ENCODE measurements at places on chromosomes 7 and 10.

DNA sequence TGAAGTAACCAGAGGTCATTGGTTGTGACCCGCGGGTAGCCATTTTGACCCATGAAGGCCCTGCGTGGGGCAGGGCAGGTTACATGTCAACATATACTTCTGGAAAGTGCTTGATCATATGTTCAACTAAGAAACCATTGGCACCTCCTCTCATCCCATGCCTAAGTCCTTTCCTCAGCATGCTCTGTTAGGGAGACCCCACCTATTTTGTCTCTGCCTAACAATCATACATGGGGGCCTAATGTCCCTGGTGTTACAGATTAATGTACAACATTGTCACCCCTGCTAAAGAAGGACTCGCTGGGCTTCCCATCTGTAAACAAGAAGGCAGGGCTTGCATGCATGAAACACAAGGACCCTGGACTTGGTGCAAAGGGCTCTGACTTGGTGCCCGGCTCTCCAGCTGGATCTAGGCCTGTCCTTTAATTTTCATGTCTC lies 133.7 kb upstream of the TNS3 start:
- DNase-seq, result no peak

DNA sequence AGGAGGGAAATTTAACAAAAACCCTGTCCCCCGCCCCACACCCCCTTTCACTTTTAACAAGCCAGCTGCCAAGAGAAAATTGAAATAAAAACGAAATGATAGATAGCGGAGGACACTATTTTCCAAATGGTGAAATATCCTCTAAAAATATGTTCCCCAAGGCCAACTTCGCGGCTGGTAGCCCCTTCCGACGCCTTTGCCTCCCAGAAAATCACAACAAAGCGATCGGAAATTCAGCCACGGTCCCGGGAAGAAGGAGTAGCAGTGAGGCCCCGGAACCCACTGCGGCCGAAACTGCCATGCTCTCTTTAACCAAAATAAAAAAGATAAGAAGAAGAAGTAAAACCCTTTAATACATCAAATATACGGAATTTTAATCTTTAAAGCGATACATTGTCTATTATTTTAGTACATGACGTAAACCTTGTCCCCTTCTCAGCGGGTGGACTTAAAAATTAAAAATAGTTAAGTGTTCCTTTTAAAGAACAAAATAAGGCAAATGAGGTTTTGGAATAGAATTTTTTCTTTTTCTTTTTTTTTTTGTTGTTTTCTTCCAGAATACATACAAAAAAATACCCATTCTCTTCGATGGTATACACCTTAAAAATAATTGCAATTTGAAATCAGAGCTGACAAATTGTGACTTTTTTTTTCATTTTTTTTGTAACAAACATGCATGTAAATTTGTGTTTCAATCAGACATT lies 3.9 kb downstream of the ZNF503 start:
- DNase-seq, result no peak

DNA sequence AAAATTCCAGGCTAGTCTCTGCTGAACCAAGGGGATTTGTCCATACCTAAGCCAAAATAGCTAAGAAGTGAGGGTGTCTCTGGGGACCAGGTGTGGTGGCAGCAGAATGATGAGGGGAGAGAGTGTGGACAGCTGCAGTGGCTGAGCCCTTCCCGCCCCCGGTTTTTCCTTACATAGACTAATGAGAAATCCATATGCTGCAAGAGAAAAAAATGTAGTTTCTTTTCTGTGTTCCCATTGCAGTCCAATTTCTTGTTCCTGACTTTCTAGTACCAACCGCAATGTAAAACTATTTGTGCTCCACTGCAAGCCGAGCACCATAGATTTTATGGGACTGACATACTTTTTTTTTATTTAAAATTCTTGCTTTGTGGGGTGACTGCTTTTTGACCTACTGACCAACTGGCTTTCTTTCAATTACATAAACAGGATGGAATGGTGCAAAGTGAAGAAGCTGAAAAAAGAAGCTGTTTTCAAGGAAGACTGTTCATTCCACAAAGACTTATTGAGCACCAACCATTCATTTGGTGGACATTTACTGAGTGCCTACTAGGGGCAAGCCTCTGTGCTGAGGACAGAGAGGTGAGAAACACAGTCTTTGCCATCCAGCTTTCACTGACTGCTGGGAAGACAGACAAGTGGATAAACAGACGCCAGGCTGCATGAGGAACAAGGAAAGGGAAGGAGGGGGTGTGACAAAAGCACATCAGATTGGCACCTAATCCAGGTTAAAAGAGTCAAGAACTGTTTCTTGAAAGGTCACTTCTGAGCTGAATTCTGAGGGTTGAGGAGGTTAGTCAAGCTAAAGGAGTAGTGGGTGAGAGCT lies 9.8 kb downstream of the CEP41 start:
- no peak for DNase-seq

GRCh38 chr7:138978541-138979184 lies 2.5 kb downstream of the KIAA1549 start:
- no peak for DNase-seq

- DNase-seq, result no peak
Measured at GRCh38 chr7:16774986-16775385, 21.4 kb downstream of the TSPAN13 start.

DNA sequence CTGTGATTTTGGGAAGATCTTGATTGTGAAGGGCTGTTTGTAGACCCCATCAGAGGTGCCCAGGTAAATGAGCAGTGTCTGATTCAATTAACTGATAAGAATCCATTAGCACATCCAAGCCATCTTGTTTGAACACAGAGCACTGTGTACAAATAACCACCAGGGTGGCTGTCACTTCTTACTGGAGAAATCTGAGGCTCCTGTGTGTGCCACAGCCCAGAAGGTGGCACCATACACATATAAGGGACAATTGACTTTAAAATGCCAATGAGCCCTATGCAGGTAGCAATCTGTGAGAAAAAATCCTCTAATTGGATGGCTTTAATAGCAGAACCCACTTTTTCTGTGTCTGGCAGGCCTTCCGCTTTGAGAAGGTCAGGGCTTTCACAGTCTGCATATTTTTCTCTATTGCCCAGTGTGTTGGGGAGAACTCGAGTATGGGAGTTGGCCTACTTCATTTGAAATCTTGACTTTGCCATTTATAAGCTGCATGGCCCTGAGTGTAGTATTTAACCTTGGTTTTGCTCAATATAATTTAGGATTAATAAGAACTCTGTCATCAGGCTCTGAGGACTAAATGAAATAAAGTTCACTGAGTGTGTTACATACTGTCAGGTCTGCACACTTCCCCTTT lies 517.4 kb downstream of the CCSER2 start:
- DNase-seq, result no peak

DNA sequence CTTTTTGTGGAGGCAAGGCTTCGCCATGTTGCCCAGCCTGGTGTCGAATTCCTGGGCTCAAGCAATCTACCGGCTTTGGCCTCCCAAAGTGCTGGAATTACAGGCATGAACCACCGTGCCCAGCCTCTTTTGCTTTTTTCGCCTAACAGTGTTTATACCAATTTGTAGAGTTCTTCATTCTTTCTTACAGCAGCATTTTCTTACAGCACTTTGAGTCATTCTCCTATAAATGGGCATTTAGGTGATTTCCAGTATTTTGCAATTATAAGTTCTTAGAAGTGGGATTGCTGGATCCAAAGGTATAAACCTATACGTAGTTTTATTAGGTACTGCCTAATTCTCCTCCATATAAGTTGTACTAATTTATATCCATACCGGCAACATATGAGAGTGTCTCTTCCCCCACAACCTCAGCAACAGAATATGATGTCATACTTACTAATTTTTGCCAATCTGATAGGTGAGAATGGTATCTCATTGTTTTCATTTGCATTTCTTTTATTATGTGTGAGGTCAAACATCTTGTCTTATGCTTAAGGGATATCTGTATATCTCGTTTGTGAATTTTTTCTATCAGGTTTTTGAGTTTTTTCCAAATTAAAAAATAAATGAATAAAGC lies 39.1 kb downstream of the SUFU start:
- DNase-seq, result no peak

DNA sequence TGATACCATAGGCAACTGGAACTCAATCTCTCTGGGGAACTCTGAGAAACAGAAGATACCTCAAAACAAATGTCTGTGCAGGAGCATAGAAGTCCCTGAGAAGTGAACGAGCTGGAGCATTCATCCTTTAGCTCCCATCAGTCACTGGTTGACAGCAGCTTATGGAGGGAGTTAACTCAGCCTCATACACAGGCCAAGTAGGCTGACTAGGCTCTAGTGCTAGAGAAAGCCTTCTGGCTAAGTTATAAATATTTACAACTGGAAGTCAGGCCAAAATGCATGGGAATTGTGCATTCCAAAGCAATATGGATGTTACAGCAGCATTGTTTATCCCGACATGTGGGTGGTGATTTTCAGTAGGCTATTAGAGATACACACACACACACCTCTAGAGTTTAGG lies 66.5 kb downstream of the ANK3 start:
- DNase-seq, result no peak

- no peak for DNase-seq
Measured at GRCh38 chr10:32326680-32327363, 20.1 kb downstream of the EPC1 start.

DNA sequence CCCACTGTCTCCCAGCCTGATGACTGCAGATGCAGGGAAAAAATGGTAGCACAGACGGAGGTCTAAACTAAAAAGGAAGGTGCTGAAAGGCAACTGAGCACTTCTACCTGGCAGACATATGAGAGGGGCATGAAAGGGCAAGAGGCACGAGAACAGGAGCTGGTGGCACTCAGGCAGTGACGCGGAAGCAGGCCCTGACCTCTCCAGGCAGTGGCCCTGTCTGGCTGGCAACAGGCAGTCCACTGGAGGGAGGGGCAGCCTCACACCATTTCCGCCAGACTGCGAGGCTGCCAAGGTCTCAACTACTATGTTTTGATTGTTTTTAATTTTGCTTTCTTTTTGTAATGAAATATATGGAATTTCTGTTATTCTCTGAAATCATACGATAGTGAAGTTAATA lies 23.3 kb downstream of the VSTM2A start:
- DNase-seq, result no peak

DNA sequence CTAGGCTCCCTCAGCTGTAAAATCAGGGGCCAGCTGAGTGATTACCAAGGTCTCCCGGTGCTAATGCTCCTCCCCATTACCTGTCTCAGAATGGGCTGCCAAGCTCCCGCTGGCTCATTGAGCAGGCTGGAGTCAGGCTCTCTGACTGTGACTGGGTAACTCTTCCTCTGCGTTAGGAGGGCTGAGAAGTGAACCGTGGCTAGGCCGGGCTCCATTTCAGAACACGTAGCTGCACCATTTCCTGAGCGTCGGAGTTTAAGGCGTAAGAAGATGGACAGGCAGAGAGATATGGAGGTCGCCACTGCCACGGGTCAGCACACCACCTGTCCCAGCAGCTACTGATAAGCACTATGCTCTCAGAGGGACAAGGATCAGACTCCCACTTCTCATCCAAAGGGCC lies 250.3 kb downstream of the TCERG1L start:
- no peak for DNase-seq

- no peak for DNase-seq
Measured at GRCh38 chr7:18064242-18064838, 36.7 kb upstream of the PRPS1L1 start.
